Nephron progenitor cell (in vitro differentiated cells): ENCODE measurements at places on chromosomes 13 and 19.

- DNase-seq: no peak
These were observed 106.7 kb downstream of the RAP2A start for GRCh38 chr13:97540696-97541095.

DNA sequence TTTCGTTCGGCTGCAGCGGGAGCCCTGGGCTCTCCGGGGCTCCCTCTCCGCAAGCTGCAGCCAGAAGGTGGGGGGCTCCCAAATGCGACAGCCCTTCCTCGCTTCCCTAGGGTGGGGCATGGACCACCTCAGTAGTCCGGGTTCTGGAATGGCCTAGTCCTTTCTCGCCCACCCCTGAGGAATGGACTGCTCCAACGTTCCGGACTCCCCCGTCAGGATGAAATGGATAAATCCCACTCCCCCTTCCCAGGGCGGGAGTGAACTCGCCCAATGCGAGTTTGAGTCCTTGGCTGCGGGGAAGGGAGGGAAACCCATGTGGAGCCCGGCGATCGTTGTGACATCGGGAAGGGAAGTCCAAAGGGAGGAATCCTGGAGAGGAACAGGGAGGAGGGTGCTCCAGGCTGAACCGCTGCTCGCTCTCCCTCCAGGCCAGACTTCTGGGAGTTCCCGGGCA is 5.5 kb downstream of the HRC start:
- DNase-seq: peak; percentile 74

DNA sequence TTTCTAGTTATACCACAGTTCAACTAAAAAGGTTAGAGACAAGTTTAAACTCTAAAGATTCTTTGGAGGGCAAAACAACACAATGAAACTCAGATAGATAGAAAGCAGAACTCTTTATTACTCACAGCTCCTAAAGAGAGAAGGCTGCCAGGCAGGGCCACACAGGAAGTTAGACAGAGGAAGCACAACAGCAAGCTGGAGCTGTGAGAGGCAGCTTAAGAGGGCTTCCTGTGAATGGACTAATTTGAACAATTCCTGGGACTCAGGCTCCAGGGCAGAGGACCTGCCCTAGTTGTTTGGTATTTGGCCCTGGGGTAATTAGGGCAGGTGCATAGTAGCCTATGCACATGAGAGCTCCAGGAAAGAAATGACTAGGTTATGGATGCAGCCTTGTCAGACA is 803.6 kb downstream of the DIAPH3 start:
- no peak for DNase-seq

DNA sequence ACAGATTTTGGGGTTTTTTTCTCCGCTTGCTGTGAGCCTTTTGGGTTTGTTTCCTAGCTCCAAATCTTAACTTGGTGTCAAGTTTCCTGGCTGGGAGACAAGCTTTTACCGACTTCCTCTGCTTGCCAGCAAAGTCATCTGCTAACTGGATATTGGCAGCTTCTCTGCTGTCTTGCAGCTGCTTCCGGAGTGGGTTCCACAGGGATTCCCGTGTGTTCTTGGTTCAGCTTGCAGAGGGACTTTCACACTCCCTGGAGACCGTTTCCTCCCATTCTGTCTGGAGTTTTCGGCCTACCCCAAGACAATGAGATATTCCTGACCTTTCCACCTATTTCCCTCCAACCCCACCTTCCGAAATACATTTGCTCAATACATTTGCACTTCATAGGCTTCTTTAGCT is 2.2 kb upstream of the COLGALT1 start:
- DNase-seq: no peak

GRCh38 chr13:108962654-108963053 is 333.2 kb downstream of the MYO16 start:
- DNase-seq: no peak

DNA sequence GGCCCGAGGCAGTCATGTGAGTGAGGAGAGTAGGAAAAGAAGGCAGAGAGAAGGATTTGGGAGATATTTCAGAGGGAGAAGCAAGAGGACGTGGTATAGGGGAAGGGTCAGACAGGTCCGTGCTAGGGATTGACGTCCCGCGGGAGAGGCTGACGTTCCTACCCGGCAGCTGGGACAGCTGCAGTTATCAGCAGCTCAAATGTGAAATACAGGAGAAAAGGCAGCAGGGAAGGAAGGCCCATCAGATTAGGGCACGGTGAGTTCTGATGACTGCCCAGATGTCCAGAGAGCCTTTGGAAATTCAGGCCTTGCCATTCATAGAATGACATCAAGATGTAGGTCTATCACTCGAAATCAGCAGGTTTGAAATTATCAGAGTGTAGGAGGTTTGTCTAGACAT is 88.4 kb downstream of the IRS2 start:
- DNase-seq: no peak

DNA sequence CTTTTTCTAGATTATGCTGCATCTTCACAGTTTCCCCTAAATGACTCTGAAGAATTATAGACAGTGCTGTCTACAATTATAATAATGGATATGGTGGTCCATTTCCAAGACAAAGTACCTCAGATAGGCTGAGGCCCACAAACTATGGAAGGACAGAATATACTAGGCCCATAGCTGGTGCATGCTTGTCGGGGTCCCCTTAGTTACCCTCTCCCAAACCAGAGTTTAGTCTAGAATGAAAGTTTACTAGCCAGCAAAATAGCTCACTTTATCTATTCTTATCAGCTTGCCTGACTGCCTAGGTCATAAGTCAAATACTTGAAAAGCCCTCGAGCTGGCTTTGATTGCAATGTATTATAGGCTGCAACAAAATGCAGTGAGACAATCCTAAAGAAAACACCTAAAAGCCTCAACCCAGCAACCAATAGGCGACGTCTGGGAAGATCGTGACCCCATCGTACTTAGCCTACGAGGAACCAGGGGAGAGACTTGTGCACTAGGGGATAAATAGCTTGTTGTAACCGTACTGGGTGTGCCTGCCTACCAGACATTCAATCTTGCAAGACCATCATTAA is 785 bp upstream of the IGFL2 start:
- no peak for DNase-seq

DNA sequence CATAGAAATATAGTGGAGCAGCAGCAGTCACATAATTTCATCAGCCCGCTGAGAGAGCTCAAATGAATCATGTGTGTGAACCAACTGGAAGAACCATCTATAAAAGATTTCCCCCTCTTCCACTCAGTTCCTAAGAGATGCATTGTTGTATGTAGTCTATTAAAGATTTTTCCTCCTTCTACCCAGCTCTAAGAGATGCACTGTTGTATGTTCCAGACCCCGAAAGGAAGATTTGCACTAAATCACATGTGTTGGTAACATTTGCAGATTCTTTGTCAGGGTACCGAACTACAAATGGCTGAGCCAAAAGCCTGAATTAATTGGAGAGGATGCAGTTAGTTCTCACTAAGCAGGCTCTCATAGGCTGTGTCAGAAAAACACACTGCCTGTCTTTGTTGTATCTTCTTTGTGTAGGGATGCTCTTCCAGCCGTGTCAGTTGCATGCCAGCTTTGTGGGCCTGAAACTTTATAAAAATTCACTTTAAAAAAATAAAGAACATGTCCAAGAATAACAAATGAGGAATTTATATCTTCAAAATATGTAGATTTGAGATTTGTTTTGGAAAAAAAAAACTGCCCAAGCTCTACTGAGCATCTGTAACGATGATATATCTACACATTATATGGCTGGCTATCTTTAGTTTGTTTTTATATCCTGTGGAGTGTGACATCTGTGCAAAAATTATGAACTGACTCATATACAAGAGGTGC is 223.1 kb downstream of the MZT1 start:
- no peak for DNase-seq

DNA sequence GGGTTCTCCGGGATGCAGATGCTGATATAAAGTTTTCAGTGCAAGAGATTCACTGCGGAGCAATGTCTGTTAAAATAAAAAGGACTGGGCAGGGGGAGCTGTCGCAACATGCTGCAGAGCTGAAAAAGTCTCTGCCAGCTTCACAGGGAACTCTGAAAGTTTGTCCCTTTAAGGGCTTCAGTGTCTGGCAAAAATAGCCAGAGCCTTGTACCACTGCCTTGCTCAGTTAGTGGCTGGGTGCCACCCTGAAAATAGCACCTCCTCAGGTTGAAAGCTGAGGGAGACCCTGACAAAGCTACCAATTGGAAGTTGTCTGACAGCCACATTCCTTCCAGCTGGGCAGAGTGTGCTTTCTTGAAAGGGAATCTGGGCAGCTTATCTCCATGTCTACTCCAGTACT is 3.0 kb upstream of the NDFIP2 start:
- DNase-seq: no peak

DNA sequence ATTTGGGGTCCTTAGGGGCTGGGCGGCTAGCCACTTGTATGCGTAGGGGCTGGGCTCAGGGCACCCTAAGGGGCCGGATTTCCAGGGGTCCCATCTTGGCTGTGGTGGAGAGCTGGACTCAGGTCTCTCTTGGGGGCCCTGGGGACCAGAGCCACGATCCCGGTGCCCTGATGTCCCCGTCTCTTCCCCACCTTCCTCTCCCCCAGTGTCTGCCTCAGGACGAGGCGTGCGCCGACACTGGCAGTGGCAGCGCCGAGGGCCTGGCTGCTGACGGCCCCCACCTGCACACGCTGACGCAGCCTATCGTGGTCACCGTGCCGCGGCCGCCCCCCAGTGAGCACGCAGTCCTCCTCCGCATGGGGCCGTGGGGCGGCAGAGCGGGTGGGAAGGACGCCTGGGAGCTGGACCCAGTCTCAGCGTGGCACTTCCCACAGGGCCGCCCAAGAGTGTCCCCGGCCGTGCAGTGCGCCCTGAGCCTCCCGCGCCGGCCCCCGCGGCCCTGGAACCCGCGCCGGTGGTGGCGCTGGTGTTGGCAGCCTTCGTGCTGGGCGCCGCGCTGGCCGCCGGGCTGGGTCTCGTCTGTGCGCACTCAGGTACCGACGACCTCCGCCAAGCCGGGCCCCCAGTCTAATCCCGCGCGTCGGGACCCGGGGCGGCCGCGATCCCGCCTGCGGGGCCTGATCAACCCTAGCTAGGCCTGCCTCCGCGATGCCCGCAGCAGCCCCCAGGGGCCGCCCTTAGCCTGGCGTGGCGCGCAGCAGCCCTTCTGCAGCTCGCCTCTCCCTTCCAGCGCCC is 2.7 kb upstream of the SNAPC2 start:
- DNase-seq: peak; percentile 82

DNA sequence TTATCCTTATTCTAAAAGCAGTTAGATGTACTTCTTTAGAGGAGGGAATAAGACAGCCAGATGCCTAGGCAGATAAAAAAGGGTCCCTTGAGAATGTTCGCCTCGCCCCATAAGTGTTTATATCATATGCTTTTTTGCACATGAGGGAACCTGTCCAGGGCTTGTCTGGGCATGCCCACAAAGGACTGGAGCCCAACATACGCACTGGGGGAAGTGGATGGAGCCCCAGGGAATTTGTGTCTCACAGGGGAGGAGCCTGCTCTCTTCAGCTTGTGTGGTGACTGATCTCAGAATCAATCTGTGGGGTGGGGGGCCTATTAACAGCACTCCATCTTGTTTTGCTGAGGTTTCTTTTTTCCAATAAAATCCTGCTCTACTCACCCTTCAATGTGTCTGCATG is 22.6 kb downstream of the MED4 start:
- DNase-seq: no peak

- DNase-seq: no peak
These were observed 581.6 kb upstream of the SGCG start for GRCh38 chr13:22599156-22599555.

GRCh38 chr13:25280396-25280795 is 6.9 kb downstream of the MTMR6 start:
- DNase-seq: no peak

DNA sequence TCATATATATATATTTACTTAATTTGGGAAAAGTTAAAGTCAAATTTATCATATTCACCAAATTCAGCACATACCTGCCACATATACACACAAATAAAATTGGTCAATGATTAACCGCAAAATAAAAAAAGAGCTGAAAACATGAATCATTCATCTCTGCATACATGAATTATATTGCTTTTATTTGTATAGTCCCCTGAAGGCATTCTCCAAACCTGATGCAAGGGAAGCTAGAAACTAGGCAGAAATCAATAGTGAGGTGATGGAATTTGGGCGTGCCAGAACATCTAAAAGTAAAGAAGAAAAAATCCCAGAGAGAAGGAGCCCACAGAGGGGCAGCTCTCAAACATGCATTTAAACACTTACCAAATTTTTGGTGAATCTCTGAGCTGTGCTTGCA is 60.1 kb downstream of the UFM1 start:
- no peak for DNase-seq

GRCh38 chr13:39496506-39496905 is 106.5 kb downstream of the LHFPL6 start:
- no peak for DNase-seq

DNA sequence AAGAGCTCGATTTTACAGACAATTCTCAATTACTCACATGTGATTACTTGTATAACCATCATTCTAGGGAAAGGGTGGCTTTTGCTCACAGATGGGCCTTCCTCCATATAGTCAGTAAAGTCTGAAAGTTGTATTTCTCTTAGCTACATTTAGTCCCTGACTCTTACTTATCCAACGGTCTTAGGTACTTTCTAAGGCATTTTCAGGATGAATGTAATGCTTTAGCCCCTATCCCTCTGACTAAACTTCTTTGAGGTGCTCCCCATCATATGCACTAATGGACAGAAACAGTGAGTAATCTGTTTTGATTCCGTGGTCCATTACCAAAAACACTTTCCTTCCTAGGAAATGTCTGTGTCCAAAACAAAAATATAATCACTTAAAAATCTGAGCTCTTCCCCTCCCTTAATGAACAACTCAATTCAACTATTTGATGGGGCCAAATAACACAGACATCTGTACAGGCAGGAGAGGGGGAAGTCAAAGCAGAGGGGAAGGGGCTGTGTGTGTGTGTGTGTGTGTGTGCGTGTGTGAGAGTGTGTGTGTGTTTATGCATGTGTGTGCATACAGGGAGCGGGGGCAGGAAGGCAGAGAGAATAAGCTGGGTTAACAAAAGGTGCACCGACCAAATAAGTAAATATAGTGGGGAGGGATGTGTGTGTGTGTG is 84.9 kb downstream of the USP12 start:
- no peak for DNase-seq

DNA sequence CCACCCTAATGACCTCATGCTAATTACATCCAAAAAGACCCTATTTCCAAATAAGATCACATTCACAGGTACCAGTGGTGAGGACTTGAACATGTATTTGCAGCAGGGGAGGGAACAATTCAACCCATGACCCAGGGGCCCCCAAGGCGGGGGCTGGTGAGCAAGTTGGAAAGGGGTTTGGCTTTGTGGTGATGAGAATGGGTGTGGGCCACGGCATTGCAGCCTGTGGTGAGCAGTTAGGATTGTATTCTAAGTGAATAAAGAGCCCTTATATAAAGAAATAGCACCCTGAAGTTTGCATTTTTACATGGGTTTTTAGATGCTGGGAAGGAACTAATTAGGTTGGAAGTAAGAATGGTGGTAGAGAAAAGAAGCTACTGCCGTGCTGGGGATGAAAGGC is 694.2 kb downstream of the EFNB2 start:
- no peak for DNase-seq

GRCh38 chr13:29878101-29878500 is 27.7 kb upstream of the UBL3 start:
- no peak for DNase-seq
